Mesangial cell (primary cell): ENCODE measurements at places on chromosomes 6 and 20. TPM values are rescaled to one million over a fixed set of nuclear protein-coding genes. Genes with fewer than 3 reads are reported as not detected.

Gene NR2E1
- not detected in 2 replicates for total RNA-seq

Gene PAK5
- not detected in 2 replicates for total RNA-seq

Gene MOG
- not detected in 2 replicates for total RNA-seq

Gene EPPIN
- total RNA-seq, result not detected in 2 replicates

Gene SMPDL3A
- 7.0 and 7.4 TPM in 2 replicates for total RNA-seq

Gene COL19A1
- total RNA-seq, result not detected in 2 replicates

Gene PSORS1C2
- not detected in 2 replicates for total RNA-seq

Gene HDAC2
- 66.0 and 72.0 TPM in 2 replicates for total RNA-seq
